ENCODE measurements at places on chromosomes 4 and X.

DNA sequence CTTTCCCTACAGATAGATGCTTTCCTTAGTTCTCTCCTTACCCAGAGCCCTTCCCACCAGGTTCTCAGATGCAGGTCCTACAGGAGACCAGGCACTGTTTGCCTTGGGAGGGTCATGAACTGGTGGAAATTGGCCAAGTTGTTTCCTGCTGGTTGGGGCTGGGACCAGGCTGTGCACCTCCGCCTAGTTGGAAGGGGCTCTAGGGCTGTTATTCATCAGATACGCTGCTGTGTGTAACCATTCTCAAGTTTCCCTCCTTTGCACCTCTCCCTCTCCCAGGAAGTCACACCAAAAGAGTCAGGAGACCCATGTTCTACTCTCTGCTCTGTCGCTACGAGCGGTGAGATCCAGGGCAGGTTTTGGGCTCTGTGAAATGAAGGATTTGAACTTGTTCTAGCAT is 11.9 kb upstream of the VSIG1 start:
- DNase-seq = no peak

- DNase-seq = no peak
Measured at GRCh38 chrX:24169211-24169610, 19.7 kb downstream of the ZFX start.

GRCh38 chr4:129490516-129490915 is 394.6 kb downstream of the C4orf33 start:
- no peak for DNase-seq

DNA sequence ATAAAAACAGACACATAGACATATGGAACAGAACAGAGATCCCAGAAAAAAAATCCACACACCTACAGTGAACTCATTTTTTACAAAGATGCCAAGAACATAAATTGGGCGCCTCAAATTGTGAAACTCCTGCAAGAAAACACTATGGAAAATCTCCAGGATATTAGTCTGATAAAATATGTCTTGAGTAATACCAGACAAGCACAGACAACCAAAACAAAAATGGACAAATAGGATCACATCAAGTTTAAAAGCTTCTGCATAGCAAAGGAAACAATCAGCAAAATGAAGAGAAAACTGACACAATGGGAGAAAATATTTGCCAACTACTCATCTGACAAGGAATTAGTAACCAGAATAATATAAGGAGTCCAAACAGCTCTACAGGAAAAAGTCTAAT is 337.3 kb upstream of the DIPK2B start:
- DNase-seq = no peak

DNA sequence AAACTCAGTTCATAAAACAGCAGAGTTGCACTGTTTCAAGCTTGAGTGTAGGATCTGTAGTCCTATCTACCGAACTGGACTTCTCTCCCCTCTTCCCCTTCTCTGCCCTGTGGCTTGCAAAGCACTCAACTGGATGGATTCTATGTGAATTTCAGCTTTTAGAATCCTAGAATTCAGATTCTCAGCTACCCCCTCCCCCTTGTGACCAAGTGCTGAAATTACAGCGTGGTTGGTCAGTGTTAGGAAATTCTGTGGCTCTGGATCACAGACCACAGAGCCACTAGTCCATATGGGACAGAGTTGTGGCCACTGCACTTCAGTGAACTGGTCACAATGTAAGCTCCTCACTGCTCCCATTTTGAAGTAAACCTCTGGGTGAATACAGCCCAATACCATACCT is 64.6 kb upstream of the TRPC5 start:
- DNase-seq = no peak

- no peak for DNase-seq
Measured at GRCh38 chr4:92551616-92552015, 247.8 kb downstream of the GRID2 start.

DNA sequence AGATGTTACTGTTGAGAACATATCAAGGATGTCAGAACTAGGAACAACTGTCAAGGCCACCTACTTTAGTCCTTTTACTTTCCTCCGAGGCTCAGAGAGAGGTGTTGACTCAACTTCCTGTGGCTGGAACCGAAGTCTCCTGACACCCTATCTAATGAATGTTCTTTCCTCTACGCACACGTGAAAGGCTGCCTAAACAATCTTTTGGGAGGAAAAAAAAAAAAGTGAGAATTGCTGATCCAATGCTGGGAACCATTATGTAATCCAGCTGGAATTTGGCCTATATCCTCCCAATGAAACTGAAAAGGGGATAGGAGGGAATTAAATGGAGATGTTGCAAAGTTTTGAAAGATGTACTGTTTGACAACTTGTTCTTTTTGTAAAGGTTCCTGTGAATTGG is 8.3 kb upstream of the MAP7D3 start:
- no peak for DNase-seq

DNA sequence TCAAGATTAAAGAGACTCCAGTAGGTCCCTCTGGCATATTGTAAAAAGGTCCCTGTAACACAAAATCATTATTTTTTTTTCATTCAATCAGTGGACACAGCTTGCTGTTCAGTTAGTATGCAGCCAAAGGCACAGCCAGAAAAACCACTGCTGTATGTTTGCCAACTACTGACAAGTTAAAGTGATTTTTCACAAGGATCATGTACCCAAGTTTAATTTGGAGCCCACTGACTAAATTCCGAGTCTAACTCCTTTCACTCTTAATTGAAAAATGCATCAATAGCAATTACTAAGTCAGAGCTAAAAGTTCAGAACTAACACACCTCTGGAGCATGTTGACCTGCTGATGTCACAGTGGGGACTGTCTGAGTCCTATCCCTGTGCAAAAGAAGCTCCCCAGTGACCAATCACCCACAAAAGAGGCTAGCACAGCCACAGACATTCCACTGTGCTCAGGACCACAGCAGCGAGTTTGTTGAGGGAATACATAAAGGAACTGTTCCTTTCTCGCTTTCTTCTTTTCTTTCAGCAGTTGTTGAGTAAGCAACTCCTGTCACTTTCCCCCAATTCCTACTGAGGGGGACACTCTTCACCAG is 60.4 kb downstream of the STX18 start:
- DNase-seq = no peak

DNA sequence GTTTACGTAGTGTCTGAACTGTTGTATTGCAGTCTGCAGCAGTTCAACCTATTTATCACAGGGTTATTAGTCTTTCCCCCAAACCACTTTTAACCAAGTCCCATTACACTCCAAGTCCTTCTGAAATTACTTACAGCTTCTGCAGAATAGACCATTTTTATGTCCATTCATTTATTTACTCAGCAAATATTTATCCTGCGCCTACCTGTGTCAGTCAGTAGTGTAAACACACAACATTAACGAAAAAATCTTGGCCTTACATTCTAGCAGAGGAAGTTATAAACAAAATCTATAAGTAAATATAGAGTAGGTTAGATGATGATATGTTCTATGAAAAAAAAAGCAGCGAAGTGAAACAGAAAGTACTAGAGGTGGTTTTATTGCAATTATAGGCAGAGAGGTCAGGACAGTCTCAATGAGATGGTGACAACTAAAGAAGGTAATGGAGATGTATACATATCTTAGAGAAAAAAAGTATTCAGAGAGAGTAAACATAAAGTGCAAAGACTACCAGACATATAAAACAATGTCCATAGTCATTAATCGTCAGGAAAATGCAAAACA is 534.7 kb downstream of the KCNIP4 start:
- DNase-seq = no peak

DNA sequence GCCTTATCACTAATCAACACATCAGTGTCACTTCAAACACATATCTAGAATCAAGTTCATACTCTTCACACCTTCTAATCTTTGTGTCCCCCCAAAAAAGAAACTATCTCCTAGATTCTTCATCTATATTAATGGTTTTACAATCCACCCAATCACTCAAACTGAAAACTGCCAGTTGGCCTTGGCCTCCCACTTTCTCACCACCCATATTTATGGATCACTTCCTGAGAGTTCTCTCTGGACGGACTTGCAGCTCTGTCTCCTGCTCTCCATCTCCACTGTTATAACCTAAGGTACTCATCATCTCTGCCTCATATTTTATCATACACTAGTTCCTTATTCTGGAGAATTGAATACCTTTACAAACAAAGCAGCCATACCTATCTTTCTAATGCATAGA is 106.1 kb upstream of the ATOH1 start:
- no peak for DNase-seq

- no peak for DNase-seq
Measured at GRCh38 chr4:43113196-43113595, 220.7 kb downstream of the GRXCR1 start.

DNA sequence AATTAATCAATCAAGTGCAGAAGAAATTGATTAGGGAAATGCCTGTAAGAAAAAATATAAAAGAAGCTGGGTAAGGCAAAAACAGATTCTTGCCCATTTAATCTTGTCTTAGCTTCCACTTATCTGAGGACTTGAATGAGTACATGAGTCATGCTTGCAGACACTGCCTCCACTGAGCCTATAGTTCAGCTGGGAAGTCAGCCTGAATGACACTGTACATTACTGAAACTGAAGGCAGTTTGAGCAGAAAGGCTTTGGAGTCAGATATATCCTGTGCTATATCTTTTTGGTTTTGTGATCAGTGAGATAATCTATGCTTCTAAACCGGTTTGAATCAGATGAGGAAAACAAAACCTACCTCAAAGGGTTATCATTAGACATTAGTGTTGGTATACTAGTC is 61.3 kb downstream of the NUDT11 start:
- DNase-seq = no peak

DNA sequence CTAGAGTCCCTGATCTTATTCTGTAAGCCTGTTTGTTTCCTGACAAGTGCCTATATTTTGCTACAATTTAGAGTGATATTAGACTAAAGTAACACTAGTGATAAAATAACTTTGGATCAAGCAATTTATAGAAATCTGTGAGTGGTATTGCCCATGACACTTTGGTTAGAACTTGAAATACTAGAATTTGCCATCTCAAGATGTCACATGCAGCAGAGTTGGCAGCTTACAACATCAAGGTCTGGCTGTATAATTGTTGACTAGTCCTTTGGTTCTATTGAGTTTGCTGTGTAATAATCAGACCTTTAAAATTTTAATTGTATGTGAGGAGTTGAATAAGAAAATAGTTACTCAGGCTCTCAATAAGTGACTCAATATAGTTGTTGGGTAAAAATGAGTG is 167.1 kb downstream of the RAPGEF2 start:
- DNase-seq = no peak

GRCh38 chrX:36804066-36804465 is 204.1 kb upstream of the FAM47C start:
- DNase-seq = no peak

- DNase-seq = no peak
Measured at GRCh38 chrX:45445745-45446412, 245.2 kb upstream of the DIPK2B start.

GRCh38 chr4:153258750-153259149 is 54.5 kb downstream of the TRIM2 start:
- no peak for DNase-seq
